ENCODE measurements at places on chromosomes 2 and 18. TPM values are rescaled to one million over a fixed set of nuclear protein-coding genes. Genes with fewer than 3 reads are reported as not detected.

Gene ST8SIA5
- total RNA-seq: not detected

Gene OTOS
- total RNA-seq: not detected

Gene COLEC11
- not detected for total RNA-seq

Gene ABCG5
- total RNA-seq: not detected

Gene LYG1
- not detected for total RNA-seq

Gene STON1
- 2.9 TPM for total RNA-seq

Gene ACMSD
- total RNA-seq: not detected

Gene PCBP1
- total RNA-seq: 142 TPM

Gene UGT1A6
- not detected for total RNA-seq

Gene ZFAND2B
- total RNA-seq: 30.4 TPM

Gene SRD5A2
- total RNA-seq: not detected

Gene SCN1A
- total RNA-seq: not detected

Gene PIAS2
- 11.6 TPM for total RNA-seq

Gene SLC9A4
- total RNA-seq: not detected

Gene BCL2
- 0.27 TPM for total RNA-seq

Gene TMEFF2
- total RNA-seq: not detected

Gene LRATD1
- 3.8 TPM for total RNA-seq

Gene LHCGR
- total RNA-seq: not detected

Gene SGPP2
- not detected for total RNA-seq

Gene GAD1
- not detected for total RNA-seq

Gene BOK
- total RNA-seq: 111 TPM

Gene TRMT61B
- 9.2 TPM for total RNA-seq

Gene CABYR
- 6.4 TPM for total RNA-seq

Gene CRACDL
- total RNA-seq: 13.3 TPM

Gene TRABD2A
- total RNA-seq: 0.60 TPM

Gene TNFRSF11A
- 6.2 TPM for total RNA-seq

Gene ABCG8
- total RNA-seq: not detected

Gene MAPK4
- not detected for total RNA-seq

Gene ASIC4
- total RNA-seq: not detected

Gene FOXI3
- total RNA-seq: not detected

Gene RIT2
- not detected for total RNA-seq

Gene MPP4
- 13.2 TPM for total RNA-seq

Gene VRK2
- total RNA-seq: 39.2 TPM

Gene TPO
- not detected for total RNA-seq

Gene CFC1
- total RNA-seq: not detected

Gene CXCR4
- 17.2 TPM for total RNA-seq

Gene SP9
- total RNA-seq: not detected

Gene GALR1
- total RNA-seq: not detected
